SK-N-MC (cell line): ENCODE measurements at places on chromosomes 3 and 15.

DNA sequence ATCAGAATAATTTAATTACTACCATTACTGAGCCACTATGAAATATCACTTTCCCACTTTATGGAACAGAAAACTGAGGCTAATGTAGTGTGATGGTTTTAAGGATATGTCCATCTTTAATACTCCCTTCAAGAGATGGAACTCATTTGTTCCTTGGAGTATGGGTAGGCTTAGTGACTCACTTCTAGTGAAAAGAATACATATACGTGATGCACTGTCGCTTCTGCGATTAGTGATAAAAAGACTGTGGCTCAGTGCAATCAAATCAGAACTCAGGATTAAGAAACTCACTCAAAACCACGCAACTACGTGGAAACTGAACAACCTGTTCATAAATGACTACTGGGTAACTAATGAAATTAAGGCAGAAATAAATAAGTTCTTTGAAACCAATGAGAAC lies 216.6 kb downstream of the SUCLG2 start:
- no peak for DNase-seq

DNA sequence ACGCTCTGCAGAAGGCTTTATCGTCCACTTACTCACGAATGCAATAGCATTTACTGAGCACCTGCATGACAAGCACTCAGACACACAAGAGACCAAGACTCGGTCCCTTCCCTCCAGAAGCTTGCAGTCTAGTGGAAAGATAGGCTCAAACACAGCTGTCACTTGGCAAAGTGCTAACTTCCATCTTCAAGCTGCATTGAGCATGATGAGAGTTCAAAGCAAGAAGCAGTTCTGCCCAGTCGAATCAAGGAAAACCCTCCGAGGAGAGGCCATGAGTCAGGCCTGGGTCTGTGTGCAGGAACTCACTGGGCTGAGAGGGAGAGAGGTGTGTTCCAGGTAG lies 51.5 kb downstream of the C3orf20 start:
- no peak for DNase-seq

- DNase-seq: no peak
Measured at GRCh38 chr3:28860307-28860706, 420.6 kb upstream of the RBMS3 start.

DNA sequence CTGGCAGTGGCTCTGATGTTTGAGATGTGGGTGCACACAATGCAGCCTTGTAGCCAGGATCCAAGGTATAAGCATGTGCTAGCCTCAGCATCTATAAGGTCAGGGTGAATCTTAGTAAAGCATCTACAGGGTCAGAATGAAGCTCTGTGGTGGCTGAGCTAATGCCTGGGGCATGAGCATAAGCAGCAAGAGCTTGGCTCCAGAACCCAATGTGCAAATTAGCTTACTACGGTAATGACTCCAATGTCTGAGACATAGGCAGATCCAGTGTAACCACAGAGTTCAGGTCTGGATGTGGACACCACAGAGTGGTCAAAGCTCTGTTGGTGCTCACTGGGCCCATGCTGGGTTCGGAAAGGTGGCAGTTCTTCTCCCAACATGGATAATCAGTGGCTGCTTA lies 304.5 kb upstream of the NECTIN3 start:
- no peak for DNase-seq

DNA sequence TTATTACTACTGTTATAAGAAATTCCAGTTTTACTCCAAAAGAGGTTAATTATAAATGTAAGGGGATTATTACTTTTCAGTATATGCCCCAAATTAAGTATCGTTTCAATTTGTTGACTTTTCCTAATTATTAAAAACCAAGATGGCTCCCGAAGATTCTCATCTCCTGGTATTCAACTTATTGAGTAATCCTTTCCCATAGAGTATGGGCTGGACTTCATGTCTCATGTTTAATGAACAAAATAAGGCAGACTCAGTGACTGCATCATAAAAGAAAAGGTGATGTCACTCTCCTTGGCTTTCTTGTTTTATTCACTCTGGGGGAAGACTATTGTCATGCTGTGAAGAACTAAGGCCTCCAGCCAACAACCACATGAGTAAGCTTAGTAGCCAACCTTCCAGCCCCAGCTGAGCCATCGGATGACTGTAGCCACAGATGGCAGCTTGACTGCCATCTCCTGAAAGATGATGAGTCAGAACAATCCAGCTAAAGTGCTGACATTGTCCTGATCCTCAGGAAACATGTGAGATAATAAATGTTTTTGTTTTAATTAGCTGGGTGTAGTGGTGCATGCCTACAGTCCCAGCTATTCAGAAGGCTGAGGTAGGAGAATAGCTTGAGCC lies 17.3 kb downstream of the IGF2BP2 start:
- DNase-seq: no peak

DNA sequence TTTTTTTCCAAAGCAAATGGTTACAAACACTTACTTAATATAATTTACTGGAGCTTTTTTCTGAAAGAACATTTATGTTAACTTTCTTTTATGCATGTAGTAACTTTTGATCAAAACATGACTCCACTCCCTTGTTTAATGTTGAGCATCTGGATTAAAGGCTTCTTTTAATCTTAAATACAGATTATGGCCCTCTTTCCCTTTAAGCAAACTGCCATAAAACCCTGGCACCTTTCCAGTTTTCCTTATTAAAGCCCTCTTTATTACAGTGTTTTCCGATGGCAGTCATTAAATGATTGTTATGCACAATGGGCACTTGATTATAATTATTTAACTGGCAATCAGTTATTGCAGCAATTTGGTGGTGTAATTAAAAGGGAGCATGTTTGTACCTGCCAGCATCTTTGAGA lies 167.0 kb downstream of the VGLL4 start:
- no peak for DNase-seq

DNA sequence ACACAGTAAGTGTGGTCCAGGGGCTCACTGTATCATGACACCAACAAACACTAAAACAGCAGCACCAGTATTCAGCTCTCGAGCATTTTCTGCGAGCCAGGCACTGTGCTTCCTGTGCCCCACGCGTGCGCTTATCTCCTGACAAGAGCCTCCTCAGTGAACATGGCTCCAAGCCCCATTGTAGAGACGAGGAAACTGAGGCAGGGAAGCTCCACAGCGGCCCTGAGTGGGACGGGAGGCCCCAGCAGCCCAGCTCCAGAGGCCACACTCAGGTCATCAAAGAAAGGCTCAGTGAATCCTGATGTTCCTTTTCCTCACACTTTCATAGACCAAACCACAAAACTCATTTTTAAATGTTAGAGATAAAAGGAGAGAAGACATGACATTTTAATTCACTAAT lies 113.1 kb downstream of the TPRA1 start:
- DNase-seq: no peak

DNA sequence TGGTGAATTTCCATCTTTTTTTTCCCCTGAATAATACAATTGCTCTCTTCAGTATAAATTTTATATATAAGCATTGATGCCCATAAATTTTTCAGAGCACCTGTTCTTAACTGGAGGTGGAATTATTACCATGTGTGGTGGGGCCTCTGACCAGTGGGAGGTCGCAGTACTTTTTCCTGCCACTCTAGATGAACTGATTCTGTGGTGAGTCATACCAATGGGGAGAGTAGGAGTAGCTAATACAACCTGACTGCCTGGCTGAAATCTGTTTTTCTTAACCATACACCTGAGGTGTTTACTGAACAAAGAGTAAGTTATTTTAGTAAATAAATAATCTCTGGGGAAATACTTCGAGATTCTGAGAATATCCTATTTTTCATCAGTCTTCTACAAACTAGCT lies 67.2 kb downstream of the UNC13C start:
- no peak for DNase-seq

GRCh38 chr3:193843474-193844301 lies 250.7 kb downstream of the OPA1 start:
- no peak for DNase-seq

GRCh38 chr3:164332831-164333802 lies 745.2 kb downstream of the SI start:
- DNase-seq: no peak

DNA sequence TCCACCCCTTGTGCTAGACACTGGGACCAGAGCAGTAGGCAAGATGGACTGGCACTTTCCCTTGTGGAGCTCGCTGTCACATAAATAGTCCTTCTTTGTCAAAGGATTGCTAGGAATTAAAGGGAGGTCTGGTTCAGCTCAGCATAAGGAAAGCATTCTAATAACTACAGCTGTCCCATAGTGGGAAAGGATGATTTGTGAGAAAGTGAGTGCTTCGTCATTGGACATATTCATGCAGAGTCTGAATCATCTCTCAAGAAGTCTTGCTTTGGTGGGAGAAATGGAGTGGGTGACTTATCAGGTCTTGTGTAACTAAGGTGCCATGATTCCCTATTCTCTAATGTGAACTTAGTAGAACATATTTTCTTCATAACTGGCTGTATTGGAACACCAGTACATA lies 14.7 kb downstream of the PPARG start:
- no peak for DNase-seq

- DNase-seq: no peak
Measured at GRCh38 chr15:65893060-65893459, 23.8 kb downstream of the RAB11A start.

DNA sequence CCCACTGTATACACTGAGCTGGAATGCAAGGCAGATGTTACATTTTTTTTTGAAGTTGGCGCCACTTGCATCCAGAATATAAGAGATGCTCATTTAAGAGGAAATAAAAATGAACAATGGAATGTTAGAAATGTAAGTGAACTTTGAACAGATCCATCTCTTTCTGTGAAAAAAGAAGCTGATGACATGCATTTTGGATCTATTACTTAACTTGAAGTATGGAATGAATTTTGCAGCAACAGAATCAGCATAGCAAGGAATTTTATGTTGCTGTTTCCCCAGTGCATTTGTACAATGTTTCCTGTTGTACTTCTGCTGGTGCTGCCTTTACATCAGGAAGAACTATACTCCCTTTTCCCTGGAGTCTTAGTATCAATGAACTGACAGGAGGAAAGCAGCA lies 178.2 kb downstream of the LSAMP start:
- DNase-seq: peak; percentile 90

GRCh38 chr3:144809380-144809779 lies 837.8 kb downstream of the DIPK2A start:
- DNase-seq: no peak

GRCh38 chr3:8421711-8422110 lies 79.9 kb upstream of the LMCD1 start:
- no peak for DNase-seq

DNA sequence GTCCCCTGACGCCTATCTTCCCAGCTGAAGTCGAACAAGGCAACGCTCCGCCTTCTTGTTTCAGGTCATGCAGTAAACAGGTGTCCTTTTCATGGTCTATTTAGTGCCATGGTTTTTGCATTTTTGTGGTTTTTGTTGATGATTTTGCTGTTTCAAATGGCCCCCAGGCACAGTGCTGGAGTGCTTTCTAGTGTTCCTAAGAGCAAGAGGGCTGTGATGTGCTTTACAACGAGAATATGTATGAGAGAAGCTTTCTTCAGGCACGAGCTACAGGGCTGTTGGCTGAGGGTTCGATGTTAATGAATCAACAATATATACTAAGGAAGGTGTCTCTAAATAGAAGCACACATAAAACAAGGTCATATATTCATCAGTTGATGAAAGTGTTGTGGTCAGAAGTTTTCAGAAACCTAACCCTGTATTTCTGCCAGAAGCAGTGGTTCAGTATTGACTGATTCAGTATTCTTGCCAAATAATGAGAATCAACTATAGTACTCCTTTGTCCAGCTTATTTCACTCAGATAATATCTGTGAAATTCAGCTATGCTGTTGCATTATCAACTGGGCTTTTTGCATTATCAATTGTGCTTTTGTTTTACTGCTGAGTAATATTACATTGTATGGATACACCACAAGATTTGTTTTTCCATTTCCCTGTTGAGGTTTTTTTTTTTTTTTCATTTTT lies 18.5 kb downstream of the LIMD1 start:
- DNase-seq: no peak

GRCh38 chr3:81643721-81644120 lies 117.7 kb downstream of the GBE1 start:
- DNase-seq: no peak

DNA sequence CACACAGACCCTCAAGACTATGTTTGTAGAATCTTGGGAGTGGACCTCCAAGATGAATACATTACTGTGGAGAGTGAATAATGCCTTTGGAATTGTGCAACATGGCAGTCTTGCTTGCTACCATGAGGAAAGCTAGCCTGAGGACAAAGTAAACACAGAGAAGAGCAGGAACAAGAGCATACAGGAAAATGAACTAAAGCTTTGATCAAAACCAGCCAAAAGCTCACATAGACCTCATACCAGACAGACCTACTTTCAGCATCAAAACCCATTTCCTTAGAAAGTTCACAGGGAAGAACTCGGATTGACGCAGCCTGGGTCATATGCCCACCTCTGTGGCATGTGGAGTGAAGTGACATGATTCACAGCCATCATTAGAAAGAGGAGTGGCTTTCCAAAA lies 3.3 kb upstream of the RAB8B start:
- no peak for DNase-seq

DNA sequence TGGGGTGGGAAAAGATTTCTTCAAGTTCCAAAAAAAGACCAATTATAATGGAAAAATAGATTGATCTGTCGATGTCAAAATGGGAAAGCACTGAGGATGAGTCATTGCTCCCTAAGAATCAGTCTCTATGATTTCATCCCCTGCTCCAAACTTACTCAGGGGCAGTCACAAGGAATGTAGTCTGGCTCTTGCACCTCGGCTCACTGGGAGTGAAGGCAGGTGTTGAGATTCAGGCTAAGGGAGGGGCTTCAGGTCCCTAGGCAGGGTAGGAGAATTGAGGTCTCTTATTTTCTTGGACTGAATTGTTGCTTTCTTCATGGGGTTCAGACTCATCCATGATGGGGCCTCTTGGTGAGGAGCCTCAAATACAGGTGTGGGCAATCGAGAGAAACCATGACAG lies 14.2 kb downstream of the ESYT3 start:
- no peak for DNase-seq

- DNase-seq: no peak
Measured at GRCh38 chr15:43406189-43406588, 35.3 kb downstream of the TUBGCP4 start.

DNA sequence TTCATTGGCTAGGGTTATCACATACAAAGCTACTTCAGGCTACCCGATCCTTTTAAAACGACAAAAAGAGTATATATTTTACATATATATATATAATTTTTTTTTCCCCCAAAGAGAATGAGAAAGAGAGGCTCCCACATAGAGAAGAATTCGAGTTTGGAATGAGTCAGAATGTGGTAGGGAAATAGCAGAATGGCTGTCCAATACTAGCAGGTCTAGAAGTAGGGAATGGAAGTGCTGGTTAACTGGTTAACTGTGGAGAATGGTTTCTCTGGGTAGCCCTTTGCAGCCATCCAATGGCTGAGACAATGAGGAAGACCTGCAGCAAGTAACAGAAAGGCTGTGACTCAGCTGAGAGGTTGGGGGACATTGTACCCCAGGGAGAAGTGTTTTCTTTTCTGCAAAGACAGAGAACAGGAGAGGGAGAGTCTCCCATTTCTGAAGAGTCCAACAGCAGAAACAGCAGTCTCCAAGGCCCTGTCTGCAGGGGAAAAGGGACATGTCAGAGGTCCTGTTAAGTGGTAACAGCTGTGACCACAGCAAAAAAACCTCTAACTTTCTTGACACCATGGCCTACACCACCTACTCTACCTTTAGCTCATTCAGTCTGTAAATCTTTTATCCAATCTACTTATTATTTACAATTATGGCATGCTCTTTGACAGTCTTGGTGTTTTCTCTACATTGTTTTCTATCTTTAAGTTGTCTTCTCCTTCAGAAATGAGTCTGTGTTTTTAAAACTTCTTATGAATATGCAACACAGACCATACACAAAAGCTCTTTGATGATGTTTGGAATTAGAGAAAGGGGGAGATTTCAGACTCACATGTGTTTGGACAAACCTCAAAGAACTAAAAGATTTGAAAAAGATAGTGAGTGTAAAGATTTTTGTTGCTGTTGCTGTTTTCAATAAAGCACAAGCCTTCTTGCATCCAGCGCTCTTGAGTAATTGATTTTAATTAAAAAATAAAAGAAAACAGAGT lies 116.1 kb upstream of the SLC7A14 start:
- no peak for DNase-seq
